ENCODE measurements at places on chromosomes 3 and 15.

- DNase-seq: no peak
Measured at GRCh38 chr15:25345943-25346342, 92.9 kb downstream of the UBE3A start.

GRCh38 chr3:102400766-102401165, 34.0 kb upstream of the ZPLD1 start:
- DNase-seq: no peak

GRCh38 chr3:23161308-23161707, 41.8 kb upstream of the UBE2E2 start:
- DNase-seq: no peak

GRCh38 chr15:27928386-27928785, 170.7 kb downstream of the OCA2 start:
- DNase-seq: peak; percentile 68

DNA sequence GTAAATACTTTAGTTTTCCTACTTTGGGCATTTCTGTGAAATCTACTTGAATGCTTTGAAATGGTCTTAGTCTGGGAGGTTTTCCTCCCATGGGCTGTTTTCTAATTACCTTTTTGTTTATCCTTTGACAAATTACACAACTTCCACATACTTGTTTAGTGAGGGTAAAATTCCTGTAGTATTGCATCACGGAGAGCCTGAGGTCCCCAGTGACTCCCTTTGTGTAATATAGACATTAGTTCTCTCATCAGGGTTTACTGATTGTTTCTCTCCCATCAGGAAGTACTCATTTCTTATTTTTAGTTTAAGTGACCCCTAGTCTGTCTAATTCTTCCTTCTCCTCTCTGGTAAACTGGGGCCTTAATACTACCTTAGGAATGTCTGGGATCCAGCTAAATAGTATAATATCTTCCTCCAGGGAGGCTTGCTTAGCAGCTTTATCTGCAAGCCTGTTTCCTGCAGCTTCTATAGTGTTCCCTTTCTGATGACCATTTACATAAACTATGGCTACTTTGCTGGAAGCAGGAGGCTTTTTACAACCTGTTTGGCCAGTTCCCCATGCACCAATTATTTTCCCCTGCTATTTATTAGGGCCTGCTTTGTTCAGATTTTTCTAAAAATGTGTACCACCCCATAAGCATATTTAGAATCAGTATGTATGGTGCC, 87.2 kb upstream of the XCR1 start:
- DNase-seq: no peak

- DNase-seq: peak; percentile 11
Measured at GRCh38 chr3:110886222-110886893, 185.3 kb upstream of the NECTIN3 start.

DNA sequence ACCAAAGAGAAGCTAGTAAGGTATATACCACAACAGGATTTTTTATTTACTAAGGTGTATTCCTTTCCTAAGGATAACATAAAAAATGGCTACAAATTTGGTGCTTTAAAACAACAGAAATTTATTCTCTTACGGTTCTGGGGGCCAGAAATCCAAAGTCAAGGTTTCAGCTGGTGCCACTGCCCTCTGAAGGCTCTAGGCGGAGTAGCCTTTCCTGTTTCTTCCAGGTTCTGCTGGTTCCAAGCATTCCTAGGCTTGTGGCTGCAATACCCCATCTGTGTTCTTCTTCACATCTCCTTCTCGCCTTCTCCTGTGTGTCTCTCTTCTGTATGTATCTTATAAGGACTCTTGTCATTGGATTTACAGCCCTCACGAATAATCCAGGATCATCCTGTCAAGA, 549.9 kb downstream of the GRM7 start:
- no peak for DNase-seq

DNA sequence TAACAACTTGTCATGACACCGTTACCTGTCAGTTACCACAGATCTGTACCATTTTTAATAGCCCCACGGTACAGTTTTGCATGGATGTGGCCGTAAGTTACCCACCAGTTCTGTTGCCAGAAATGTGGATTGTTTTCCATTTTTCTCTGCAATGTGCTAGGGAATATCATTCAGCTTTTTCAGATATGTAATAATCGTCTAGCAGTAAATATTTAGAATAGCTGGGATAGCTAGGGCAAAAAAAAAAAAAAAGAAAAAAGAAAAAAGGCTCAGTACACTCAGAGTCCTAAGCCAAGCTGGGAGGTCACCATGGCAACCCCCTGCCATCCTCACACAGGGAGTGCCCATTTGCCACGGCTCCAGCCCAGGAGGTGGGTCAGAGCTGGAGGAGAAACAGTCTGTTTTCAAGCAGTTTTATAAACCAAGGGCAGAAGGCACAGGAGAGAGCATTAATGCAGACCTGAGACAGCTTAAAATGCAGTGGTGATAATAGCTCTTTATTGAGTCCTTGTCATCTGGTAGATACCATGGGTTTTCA, 25.2 kb downstream of the PAQR5 start:
- peak; percentile 43 for DNase-seq

GRCh38 chr3:170766823-170767575, 103.0 kb downstream of the RPL22L1 start:
- no peak for DNase-seq

GRCh38 chr3:31813197-31813596, 167.9 kb downstream of the OSBPL10 start:
- no peak for DNase-seq

DNA sequence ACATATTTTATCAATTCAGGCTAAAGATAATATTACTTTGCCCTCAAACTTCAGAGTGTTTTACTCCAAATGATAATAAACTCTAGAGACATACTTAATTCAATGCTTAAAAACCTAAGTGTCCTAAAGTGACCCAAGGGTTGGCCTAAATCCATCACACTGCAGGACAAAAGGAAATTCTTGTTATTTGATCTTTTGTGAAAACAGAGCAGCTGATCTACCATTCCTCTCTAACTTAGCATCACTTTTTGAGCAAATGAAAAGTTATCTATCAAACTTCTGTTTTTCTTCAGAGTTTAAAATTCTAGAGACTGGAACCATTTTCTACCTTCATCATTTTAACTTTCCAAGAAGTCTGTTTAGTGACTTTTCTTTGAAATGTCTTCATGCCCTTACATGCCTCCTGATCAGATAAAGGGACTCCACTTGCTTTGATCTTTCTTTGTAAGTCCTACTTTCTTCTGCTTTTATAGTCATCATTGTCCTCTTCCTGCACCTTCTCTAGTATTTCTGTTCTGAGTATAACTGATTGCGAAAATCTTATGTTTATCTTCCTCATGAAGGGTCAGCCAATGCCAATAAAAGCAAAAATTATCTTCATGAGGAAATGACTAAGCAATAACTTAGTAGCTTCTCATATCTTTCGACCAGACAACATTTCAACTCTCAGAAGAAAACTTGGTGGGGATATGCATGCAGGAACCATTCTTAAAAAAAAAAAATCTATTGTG, 378.7 kb upstream of the TGFBR2 start:
- no peak for DNase-seq

DNA sequence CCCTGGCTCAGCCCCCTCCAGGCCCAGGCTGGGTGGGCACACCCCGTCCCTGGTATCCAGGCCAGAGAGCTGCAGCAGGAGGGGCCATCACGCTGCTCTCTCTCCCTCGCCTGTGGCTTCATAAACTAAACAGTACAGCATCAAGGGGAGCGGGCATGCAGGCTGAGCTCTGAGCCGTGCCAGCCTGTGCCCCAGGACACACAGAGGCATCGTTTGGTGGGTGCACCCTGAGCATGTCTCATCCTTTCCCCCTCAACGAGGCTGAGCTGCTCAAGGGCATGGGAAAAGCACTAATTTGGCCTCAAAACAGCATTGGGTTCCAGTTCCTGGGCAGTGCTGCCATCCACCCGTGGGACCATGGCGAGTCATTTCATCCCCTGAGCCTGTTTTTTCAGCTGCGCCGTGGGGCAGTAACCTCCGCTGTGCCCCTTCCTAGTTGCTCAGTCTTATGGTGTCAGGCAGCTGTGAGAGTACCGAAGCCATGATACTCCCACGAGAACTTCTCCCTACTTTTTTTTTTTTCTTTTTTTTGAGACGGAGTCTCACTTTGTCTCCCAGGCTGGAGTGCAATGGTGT, 79.6 kb downstream of the CPN2 start:
- DNase-seq: no peak

GRCh38 chr3:8052659-8053058, 449.0 kb upstream of the LMCD1 start:
- DNase-seq: peak; percentile 84

- DNase-seq: peak; percentile 77
Measured at GRCh38 chr15:48250640-48251076, 44.6 kb downstream of the SLC12A1 start.

- DNase-seq: no peak
Measured at GRCh38 chr15:59137566-59137965, 32.6 kb downstream of the CCNB2 start.

DNA sequence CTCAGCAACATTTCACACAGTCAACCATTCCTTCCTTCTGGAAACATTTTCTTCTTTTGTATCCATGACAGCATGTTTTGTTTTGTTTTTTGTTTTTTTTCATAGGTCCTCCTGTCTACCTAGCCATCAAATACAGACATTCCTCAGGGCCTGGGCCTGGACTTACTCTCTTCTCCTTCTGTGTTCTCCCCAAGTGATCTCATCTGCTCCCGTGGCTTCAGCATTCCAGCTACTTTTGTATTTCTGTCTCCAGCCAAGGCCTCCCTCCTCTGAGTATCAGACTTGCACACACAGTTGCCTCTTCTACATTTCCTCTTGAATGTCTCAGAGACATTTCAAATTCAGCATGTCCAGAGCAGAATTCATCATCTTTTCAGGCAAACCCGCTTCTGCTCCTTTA, 82.4 kb downstream of the HCN4 start:
- peak; percentile 73 for DNase-seq

- no peak for DNase-seq
Measured at GRCh38 chr15:79878078-79878705, 18.6 kb downstream of the MTHFS start.

GRCh38 chr3:63593779-63594178, 58.7 kb upstream of the SNTN start:
- no peak for DNase-seq

GRCh38 chr3:155070932-155071387, 9.2 kb upstream of the MME start:
- peak; percentile 22 for DNase-seq

- DNase-seq: no peak
Measured at GRCh38 chr3:58198362-58198761, 12.4 kb downstream of the DNASE1L3 start.
